ENCODE measurements at places on chromosomes 1 and 21. TPM values are rescaled to one million over a fixed set of nuclear protein-coding genes. Genes with fewer than 3 reads are reported as not detected.

The RXRG gene
- total RNA-seq, result not detected

The RGS13 gene
- not detected for total RNA-seq

The KIF17 gene
- total RNA-seq, result 0.47 TPM

The SLC5A9 gene
- not detected for total RNA-seq

The FTCD gene
- total RNA-seq, result 0.69 TPM

The TMOD4 gene
- total RNA-seq, result 0.87 TPM

The RIIAD1 gene
- total RNA-seq, result not detected

The NSL1 gene
- 52.8 TPM for total RNA-seq

- DNase-seq, result no peak
These were observed 219.4 kb downstream of the DUSP10 start for GRCh38 chr1:221522529-221522940.

- DNase-seq, result peak; percentile 92
These were observed 1.9 kb downstream of the CSMD2 start for GRCh38 chr1:34162852-34163766.

- DNase-seq, result peak; percentile 89
These were observed 45.1 kb downstream of the PDPN start for GRCh38 chr1:13628711-13629110.

DNA sequence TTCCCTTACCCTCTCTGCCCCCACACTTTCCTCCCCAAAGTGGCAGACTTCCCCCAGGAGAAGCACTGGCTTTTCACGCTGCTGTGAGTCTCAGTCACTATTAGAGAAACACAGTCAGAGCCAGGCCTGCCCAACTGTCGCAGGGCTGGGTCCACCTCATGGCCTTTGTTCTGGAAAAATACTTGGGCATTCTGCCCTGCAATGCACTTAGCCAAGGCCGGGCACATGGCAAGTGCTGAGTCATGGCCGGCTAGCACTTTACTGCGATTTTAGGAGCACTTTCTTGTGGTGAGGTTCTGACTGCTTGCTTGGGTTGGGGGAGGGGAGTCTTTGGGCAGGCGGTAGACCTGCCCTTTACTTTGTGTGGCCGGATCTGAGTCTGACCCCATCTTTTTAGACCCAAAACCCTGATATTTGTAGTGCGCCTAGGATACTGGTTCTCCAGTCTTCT, 7.7 kb downstream of the EPHX1 start:
- peak; percentile 79 for DNase-seq

GRCh38 chr1:40394491-40395172, 21.1 kb downstream of the SMAP2 start:
- no peak for DNase-seq

DNA sequence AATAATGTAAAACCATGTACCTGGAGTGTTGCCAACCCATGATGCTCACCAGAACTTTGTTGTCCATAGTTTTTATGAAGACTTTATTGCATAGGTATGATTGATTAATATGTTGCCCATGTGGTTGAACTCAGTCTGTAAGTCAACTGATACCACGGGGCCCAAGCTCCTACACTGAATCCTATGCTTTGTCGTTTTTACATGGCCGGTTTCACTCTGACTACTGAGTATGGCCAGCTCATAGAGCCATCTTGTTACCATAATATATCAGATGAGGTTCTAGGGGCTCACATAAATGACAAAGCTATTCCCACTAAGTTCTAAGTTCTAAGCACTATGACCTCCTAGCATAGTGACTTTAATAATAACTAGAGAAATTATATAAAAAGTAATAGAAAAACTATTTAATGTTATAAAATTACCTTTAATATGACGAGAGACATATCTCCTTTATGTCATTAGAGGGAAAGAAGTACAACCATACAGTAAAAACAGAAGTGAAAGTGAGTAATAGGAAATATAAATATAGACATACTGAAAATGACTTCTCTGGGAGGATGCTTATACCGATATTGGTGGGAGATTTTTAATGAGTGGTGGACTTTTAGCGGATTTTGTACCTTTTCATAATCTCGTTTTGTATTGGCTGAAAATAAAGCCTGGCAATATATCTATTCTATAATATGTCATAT, 983.4 kb upstream of the PRMT6 start:
- DNase-seq, result no peak

GRCh38 chr1:55172272-55172671, 42.9 kb downstream of the USP24 start:
- no peak for DNase-seq

- DNase-seq, result no peak
These were observed 29.0 kb downstream of the TGFBR3 start for GRCh38 chr1:91856996-91857395.

GRCh38 chr1:206801467-206801866, 29.2 kb upstream of the IL10 start:
- DNase-seq, result no peak

DNA sequence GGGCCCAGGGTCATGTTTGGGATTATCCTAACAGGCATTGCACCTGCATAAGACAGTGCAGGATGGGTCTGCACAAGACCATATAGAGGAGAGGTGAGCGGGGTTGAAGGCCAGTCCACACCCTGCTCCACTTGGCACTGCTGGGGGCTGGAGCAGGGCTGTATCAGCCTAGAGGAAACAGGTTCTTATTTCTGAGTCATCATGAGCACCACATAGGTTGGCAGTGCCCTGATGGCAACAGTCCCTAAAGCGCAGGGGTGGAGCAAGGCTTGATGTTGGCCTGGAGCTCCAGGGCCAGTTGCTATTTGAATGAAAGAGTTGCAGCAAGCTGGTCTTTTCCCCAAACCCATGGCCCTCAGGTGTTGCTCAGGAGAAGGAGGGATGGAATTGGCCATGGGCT, 29.8 kb upstream of the BMP8B start:
- no peak for DNase-seq

DNA sequence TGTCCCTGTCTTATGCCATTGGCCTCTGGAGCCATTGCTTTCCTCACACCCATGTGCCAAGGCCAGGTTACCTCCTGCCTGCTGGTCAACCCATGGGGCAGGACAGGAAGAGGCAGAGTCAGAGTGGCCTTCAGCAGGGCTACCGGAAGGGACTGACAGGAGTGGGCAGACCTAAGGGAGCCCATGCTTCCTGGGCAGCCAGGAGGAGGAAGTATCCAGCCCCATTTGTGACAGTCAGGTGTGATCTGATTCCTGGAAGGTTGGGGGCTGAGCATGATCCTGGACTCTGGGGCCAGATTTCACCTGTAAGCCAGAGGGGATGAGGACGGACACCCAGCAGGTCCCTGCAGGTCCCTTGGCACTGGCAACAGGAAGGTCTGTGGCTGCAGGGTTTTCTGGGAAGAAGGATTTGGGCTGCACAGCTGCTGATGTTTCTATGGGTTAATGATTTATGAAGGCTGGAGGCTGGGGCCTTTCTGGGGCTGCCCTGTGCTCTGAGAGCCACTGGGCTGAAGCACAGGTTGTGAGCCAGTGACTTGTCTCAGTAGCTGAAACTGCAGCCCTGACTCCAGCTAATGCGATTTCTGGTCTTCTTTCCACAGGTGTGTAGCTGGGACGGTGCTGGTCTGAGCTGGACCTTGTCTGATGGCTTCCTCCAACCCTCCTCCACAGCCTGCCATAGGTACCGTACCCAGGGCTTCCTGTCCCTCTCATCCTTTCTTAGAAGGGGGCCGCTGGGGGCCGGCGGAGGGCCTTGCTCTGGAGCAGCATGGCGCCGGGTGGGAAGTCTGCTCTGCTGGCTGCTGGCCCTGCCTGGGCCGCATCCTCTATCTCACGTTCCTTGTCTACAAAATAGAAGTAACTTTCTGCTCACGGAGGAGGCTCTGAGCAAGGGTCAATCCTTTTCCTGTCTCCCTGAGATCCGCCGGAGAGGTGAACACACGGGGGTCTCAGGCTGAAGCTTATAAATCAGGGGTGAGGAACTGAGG, 40.7 kb downstream of the ARHGEF10L start:
- DNase-seq, result no peak

GRCh38 chr1:28577052-28577678, 14.9 kb upstream of the RAB42 start:
- peak; percentile 58 for DNase-seq

DNA sequence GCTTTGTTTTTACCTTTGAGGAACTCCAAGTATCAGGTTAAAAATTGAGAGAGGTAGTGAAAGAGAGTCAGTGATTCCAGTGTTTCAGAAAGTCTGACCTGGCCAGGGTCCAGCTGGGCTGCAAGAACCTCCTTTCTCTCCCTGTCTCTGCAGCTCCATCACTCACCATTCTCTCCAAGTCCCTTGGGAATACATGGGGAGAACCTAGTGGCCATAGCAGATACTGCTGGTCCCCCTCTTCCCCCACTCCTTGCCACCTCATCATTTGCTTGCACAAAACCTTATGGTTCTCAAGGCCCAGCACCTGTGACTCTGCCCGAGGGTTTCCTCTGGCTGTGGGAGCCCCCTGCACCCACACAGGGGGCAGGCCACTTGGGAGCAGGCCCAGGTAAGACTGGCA, 279.5 kb downstream of the KIF26B start:
- DNase-seq, result peak; percentile 3

Data from HT1080 (cell line).